ENCODE measurements at places on chromosomes 11 and 22. TPM values are rescaled to one million over a fixed set of nuclear protein-coding genes. Genes with fewer than 3 reads are reported as not detected.
A peak's percentile ranks its signal among the peaks of the same experiment; 100 is the strongest.

The ZP1 gene
- 1.6 TPM for total RNA-seq

The OR10G7 gene
- not detected for total RNA-seq

The UBQLN3 gene
- total RNA-seq = under 0.01 TPM

The PRRG4 gene
- 3.1 TPM for total RNA-seq

DNA sequence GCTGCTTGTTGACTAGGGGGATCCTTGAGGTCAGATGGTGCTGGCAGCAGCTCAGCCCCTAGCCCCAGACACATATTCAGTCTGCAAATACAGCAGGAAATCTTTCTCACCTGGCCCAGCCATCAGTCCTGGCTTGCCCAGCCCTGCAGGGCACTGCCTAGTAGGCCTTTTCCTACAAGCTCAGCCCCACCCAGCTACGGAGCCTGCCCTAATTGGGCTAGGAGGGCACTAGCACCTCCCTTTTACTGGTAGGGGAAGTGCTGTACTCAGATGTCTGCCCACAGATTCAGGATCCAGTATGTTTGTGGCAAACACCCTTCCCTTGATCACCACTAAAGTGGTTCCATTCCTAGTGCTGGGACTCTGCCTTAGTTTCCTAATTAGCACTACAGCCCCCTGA lies 257.1 kb upstream of the CADM1 start:
- H3K4me3 ChIP-seq = no peak overlapping the region
- H3K27ac ChIP-seq = no peak overlapping the region
- DNase-seq = no peak
- H3K36me3 ChIP-seq = no peaks in the 10 kb centered on the region
- H3K4me1 ChIP-seq = no peaks in the 10 kb centered on the region

DNA sequence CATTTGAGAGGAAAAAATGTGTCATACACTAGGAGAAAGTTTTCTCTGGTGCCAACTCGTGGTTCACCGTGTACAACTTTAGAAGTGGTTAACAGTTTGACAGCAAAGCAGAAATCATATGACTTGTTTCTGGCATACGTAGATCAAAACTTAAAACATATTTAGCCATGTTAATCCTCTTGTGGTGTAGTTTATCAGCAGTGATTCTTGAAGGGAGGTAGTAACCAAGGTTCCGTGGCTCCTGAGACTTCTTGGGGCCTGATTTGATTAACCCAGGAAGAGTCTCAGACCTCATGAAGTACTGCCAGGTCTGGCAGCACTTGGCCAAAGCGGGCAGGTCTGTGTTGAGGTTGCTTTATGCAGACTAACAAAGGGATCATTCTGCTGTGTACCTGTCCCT lies 40.5 kb downstream of the SREBF2 start:
- H3K27ac ChIP-seq = no peak overlapping the region
- H3K27me3 ChIP-seq = no peaks in the 10 kb centered on the region
- H3K36me3 ChIP-seq = peaks cover 93% of the 10 kb centered on the region
- peaks cover 8% of the 10 kb centered on the region for H3K4me1 ChIP-seq

DNA sequence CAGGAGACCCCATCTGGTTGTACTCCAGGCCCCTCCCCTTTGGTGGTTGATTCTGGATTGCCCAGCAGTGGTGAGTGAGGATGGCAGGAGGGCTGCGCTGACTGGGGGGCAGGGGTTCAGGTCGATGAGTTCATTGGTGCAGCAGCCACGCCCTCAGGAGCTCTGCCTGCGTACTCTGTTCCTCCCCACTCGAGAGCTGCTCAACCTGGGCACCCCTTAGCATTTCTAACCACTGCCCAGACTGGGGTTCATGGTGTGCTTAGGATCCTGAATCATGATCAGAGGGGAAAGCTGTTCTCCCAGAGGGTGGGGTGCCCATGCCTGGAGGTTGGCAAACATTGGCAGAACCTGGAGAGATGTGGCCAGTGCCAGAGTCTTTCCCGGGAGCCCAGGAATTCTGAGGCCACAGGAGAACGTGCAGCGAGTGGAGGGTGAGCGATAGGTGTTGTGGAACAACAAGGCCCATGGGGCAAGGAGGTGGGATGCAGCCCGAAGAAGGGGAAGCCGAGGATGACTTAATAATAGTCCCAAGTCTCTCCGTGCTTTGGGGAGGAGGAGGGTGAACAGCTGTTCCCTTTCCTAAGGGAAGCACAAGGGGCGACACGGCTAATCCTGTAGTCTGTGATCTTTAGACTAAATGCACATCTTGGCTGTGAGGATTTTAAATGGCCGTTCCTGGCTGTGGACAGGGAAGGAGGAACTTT lies 75.5 kb downstream of the SCN3B start:
- H3K36me3 ChIP-seq = peaks cover 18% of the 10 kb centered on the region
- H3K4me1 ChIP-seq = peaks cover 3% of the 10 kb centered on the region

DNA sequence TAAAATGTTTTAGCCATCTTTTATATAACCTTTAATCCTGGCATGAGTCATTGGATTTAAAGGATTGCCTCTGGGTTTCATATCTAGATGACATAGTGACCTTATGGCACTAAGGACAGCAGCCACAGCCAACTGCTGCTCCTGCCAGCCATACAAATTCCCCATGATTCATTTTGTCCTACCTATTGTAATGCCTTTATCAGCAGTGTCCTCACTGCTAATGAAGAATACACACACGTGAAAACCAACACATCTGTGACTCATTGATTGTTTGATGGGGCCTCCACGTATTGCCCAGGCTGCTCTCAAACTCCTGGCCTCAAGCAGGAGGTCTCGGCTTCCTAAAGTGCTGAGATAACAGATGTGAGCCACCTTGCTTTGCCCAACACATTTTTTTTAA lies 1.8 kb downstream of the LDHAL6A start:
- H3K36me3 ChIP-seq = no peaks in the 10 kb centered on the region
- H3K4me1 ChIP-seq = no peaks in the 10 kb centered on the region
- DNase-seq = no peak
- H3K4me3 ChIP-seq = no peak overlapping the region
- peaks cover 4% of the 10 kb centered on the region for H3K27me3 ChIP-seq

- peaks cover 40% of the 10 kb centered on the region for H3K36me3 ChIP-seq
- H3K4me3 ChIP-seq = no peak overlapping the region
- peaks cover 9% of the 10 kb centered on the region for H3K4me1 ChIP-seq
- H3K27ac ChIP-seq = no peak overlapping the region
- no peak for DNase-seq
- H3K27me3 ChIP-seq = no peaks in the 10 kb centered on the region
These were observed 24.8 kb downstream of the FAM118A start for GRCh38 chr22:45334528-45334927.

GRCh38 chr11:62804310-62805075 lies 747 bp downstream of the NXF1 start:
- H3K27me3 ChIP-seq = no peaks in the 10 kb centered on the region
- peaks cover 22% of the 10 kb centered on the region for H3K4me1 ChIP-seq
- H3K4me3 ChIP-seq = peak overlapping the region; percentile 89
- peaks cover 45% of the 10 kb centered on the region for H3K36me3 ChIP-seq

DNA sequence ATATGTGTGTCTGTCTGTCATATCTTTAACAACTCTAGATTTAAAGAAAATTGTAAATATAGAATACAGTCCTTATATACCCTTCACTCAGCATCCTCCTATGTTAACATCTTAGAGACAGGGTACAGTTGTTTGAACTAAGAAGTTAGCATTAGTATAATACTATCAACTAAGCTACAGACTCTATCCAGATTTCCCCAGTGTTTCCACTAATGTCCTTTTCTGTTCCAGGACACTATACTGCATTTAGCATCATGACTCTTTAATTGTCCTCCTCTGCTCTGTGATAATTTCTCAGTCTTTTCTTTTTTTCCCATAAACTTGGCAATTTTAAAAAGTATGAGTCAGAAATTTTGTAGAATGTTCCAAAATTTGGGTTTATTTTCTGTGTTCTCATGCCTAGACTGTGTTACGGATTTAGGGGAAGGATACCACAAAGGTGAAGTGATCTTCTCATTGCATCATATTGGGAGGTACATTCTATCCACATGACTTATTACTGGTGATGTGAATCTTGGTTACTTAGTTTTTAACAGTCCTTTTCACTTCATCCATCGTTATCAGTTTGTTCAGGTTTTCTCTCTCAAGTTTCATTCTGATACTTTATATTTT lies 168.4 kb downstream of the SBF2 start:
- H3K36me3 ChIP-seq = no peaks in the 10 kb centered on the region
- no peak overlapping the region for H3K27ac ChIP-seq
- H3K27me3 ChIP-seq = no peaks in the 10 kb centered on the region
- DNase-seq = no peak
- no peaks in the 10 kb centered on the region for H3K4me1 ChIP-seq

DNA sequence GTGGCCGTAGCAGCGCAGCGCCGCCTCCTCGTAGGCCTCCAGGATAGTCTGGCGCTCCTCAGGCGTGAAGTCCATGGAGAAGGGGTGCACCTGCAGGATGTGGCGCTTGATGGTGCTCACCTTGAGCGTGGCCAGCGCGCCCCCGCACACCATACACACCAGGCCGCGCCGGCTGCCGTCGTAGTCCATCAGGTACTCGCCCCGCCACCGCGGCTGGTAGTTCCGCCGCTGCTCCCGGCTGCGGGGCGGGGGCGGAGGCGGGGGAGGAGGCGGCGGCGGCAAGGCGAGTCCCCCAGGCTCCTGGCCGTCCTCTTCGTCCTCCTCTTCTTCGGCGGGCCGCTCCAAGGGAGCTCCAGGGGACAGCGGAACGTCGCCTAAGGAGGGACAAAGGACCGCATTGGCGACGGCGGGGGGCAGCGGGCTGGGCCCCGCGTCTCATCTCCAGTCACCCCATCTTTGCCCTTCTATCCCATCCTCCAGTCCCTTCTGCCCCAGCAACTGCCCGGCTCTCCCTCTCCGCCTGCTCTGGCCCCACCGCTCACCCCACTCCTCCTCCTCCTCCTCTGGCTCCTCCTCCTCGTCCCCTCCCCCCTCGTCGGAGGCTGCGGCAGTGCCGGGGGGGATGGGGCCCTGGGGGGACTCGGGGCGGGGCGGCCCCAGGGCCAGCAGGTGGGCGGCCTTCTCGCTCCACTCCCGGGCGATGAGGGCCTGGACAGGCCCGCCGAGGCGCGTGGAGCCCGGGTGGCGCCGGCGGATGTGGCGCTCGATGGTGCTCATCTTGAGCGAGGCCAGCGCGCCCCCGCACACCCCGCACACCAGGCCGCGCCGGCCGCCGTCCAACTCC lies 4.9 kb downstream of the ZFTA start:
- no peak overlapping the region for H3K27ac ChIP-seq
- no peaks in the 10 kb centered on the region for H3K27me3 ChIP-seq
- peaks cover 7% of the 10 kb centered on the region for H3K4me1 ChIP-seq
- H3K4me3 ChIP-seq = no peak overlapping the region

GRCh38 chr11:60734279-60734678 lies 9.8 kb downstream of the MS4A18 start:
- H3K4me1 ChIP-seq = no peaks in the 10 kb centered on the region
- no peaks in the 10 kb centered on the region for H3K36me3 ChIP-seq
- H3K27me3 ChIP-seq = peaks cover 2% of the 10 kb centered on the region
- DNase-seq = no peak
- no peak overlapping the region for H3K4me3 ChIP-seq
- H3K27ac ChIP-seq = no peak overlapping the region

DNA sequence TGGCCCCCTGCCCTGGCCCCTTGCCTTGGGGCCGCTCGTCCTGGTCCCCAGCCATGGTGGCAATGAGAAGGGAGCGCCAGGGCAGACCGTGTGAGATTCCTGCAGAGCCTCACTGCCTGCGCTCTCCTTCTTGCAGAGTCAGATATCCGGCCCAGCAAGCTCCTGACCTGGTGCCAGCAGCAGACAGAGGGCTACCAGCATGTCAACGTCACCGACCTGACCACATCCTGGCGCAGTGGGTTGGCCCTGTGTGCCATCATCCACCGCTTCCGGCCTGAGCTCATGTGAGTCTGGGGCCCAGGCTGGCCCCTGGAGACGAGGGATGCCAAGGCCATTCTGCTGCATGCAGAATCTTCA lies 114.1 kb downstream of the MICAL2 start:
- peak; percentile 40 for DNase-seq
- peaks cover 35% of the 10 kb centered on the region for H3K36me3 ChIP-seq
- H3K4me3 ChIP-seq = no peak overlapping the region
- H3K27me3 ChIP-seq = no peaks in the 10 kb centered on the region
- H3K4me1 ChIP-seq = peaks cover 21% of the 10 kb centered on the region
- H3K27ac ChIP-seq = peak overlapping the region; percentile 91

DNA sequence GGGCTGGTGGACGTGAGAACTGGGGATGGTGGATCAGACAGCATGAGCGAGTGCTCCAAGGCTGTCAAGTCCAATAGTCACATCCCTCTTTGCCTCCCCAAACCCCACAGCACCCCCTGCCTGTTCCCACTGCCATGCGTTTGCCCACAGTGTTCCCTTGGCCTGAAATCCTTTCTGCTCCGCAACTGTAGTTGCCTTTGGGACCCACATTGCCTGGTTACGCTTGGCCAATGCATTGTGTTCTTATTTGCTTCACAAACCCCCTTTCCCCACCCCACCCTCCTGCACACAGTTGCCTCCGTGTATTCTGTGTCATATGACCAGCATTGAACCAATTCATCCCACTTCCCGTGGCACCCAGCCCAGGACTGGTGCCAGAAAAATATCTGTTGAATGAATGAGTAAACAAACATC lies 2.1 kb upstream of the KIAA0930 start:
- H3K36me3 ChIP-seq = peaks cover 2% of the 10 kb centered on the region
- no peaks in the 10 kb centered on the region for H3K27me3 ChIP-seq
- peaks cover 24% of the 10 kb centered on the region for H3K4me1 ChIP-seq
- H3K4me3 ChIP-seq = no peak overlapping the region
- H3K27ac ChIP-seq = no peak overlapping the region

DNA sequence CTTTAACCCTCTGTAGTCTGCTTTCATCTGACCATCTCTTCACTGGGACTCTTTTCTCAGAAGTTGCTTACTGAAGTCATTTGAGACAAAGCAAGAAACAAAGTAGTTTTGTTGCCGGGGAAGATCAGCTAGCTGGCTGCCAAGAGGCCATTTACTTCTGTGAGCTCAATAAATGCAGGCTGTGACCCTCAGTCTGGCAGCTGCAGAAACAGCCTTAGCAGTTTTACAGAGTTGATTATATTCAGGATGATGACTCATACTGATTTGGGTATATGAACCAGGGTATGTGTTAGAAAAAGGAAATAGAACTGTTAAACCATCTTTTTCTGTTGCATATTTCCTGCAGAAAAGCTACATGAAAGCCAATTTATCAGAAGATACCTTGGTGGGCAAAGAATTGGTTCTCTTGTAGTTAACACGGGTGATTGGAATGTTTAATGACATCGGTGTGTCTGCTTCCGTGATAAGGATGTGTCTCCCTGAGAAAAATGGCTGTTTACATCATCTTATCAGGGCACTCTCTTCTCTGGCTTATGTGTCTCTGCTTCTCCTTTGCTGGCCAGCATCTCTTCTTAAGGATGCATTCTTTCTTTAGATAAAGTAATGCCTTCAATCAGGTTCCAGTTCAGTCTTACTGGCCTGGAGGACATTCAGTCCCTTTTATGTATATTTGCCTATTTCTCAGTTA lies 18.5 kb downstream of the FIBIN start:
- no peaks in the 10 kb centered on the region for H3K36me3 ChIP-seq
- H3K4me3 ChIP-seq = no peak overlapping the region
- H3K4me1 ChIP-seq = no peaks in the 10 kb centered on the region
- no peaks in the 10 kb centered on the region for H3K27me3 ChIP-seq

- H3K27me3 ChIP-seq = no peaks in the 10 kb centered on the region
- no peaks in the 10 kb centered on the region for H3K36me3 ChIP-seq
- H3K4me1 ChIP-seq = no peaks in the 10 kb centered on the region
- DNase-seq = no peak
- no peak overlapping the region for H3K4me3 ChIP-seq
- H3K27ac ChIP-seq = peak overlapping the region; percentile 17
These were observed 33.3 kb downstream of the KIAA1671 start for GRCh38 chr22:24985826-24986214.

GRCh38 chr11:13317293-13318080 lies 39.9 kb downstream of the BMAL1 start:
- no peak overlapping the region for H3K4me3 ChIP-seq
- H3K4me1 ChIP-seq = no peaks in the 10 kb centered on the region
- peaks cover 5% of the 10 kb centered on the region for H3K36me3 ChIP-seq
- no peaks in the 10 kb centered on the region for H3K27me3 ChIP-seq

GRCh38 chr22:48863965-48864528 lies 963.6 kb downstream of the BRD1 start:
- DNase-seq = no peak
- no peaks in the 10 kb centered on the region for H3K4me1 ChIP-seq
- no peaks in the 10 kb centered on the region for H3K27me3 ChIP-seq
- no peaks in the 10 kb centered on the region for H3K36me3 ChIP-seq
- H3K4me3 ChIP-seq = no peak overlapping the region
- no peak overlapping the region for H3K27ac ChIP-seq
